ENCODE measurements at places on chromosomes 4 and X.

GRCh38 chrX:97230948-97231347, 347.2 kb downstream of the RPA4 start:
- no peak for DNase-seq

DNA sequence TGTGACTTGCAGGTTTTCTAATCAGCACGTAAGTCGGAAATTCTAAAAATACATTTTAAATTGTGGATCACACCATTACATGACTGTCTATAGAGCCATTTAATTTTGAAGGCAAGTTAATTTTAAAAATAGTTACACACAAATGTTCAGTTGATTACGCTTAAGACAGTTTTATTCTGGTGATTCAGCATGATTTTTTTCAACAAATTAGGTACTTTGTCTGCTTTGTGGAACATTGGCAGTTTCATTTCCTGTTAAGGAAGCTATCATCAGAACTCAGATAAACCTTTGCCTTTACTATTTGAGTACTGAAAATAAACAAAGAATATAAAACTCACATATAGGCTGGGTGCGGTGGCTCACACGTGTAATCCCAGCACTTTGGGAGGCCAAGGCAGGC, 19.5 kb downstream of the SAT1 start:
- no peak for DNase-seq

GRCh38 chr4:81085291-81085690, 54.8 kb downstream of the BMP3 start:
- DNase-seq = no peak

DNA sequence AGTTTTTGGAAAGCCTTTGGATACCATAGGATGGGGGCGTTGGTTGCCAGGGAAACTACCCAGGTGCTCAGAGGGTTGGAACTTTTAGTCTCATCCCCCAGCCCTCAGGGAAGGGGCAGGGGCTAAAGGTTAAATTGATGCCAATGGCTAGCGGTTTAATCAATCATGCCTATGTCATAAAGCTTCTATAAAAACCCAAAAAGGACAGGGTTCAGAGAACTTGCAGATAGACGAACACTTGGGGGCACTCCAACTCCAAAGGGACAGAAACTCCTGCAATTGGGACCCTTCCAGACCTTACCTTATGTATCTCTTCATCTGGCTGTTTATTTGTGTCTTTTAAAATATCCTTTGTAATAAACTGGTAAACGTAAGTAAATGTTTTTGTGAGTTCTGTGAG, 30.0 kb upstream of the GPR173 start:
- DNase-seq = no peak

DNA sequence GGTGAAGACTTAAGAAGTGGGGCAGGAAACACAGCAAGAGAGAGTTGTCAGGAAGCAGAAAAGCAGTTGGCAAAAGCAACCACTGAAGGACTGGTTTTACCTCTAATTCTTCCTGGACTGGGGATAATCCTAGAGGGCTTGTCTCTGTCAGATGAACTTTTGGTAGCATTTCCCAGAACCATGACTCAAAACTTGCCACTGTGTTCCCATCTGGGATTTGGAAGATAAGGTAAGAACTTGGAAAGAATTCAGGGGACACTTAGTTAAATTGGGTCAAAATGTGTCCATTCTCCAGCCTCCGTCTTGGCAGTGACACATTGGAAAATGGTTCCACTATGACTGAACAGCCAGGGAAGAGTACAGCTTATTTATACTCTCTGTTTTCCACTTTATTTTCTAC, 55.7 kb downstream of the CD38 start:
- no peak for DNase-seq

DNA sequence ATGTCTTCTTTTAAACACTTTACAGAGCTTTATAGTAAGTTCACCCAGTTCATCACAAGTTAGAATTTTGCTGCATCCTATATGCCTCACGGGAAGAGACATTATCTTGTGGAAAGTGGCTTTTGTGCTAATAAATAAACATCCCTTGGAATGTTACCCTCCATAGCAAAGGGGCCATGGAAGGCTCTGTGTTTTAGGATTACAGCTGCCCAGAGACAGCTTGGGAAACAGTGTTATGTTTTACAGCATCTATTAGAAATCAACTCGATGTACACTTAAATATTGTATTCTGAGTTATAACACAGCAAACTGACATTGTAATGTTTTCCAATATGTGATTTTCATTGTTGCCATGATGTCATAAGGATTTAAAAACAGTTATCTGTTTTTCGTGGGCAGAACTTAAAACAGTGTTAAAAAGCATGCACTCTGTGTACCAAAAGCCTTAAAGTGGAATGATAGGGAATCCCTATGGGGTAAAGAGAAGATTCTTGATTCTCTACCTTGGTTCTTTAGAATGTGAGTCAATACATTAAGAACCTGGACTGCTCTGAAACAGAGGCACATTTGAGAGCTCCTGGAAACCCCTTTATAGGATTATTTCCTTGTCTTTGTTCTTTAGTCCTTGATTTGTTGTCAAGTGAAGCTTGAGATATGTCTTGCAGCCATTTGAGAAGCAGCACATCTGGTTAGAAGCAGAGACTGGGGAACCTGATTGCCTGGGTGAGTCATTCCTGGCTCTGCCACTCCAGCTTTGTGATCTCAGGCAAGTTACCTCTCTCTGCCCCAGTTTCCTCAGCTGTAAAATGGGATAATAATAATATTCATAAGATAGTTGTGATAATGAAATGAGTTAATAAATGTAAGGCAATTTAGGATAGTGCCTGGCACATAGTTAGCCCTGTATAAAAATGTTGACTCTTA, 41.6 kb downstream of the ARHGAP10 start:
- no peak for DNase-seq

GRCh38 chr4:108700081-108700757, 49.8 kb downstream of the OSTC start:
- no peak for DNase-seq

GRCh38 chr4:22515145-22515887, 550 bp downstream of the ADGRA3 start:
- no peak for DNase-seq

GRCh38 chr4:47010912-47011446, 17.6 kb upstream of the GABRA4 start:
- no peak for DNase-seq

DNA sequence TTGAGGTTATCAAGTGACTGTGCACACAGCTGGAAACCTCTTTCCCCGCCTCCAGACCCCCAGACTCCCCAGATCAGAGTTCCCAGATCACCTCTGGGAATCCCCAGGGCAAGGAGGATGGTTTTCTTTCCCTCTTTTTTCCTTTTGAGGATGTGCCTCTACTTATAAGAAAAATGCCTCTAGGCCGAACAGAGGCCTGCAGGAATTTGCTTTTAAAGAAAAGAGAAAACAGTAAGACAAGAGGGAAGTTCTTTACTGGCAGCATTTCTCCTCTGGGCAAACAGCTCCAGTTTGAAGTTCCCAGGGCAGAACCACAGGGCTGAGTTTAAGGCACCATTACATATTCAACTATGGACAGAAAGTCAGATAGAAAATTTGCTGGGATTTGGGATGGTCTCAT, 837.9 kb upstream of the LCORL start:
- no peak for DNase-seq

- DNase-seq = peak; percentile 83
Measured at GRCh38 chrX:85243761-85244449, at the start of the genes SATL1 and ZNF711. SATL1 (minus strand) TSS chrX:85243779; CDS start chrX:85108968, 134,811 bp downstream. ZNF711 (plus strand) TSS chrX:85243991; CDS start chrX:85247573, 3,582 bp downstream.

DNA sequence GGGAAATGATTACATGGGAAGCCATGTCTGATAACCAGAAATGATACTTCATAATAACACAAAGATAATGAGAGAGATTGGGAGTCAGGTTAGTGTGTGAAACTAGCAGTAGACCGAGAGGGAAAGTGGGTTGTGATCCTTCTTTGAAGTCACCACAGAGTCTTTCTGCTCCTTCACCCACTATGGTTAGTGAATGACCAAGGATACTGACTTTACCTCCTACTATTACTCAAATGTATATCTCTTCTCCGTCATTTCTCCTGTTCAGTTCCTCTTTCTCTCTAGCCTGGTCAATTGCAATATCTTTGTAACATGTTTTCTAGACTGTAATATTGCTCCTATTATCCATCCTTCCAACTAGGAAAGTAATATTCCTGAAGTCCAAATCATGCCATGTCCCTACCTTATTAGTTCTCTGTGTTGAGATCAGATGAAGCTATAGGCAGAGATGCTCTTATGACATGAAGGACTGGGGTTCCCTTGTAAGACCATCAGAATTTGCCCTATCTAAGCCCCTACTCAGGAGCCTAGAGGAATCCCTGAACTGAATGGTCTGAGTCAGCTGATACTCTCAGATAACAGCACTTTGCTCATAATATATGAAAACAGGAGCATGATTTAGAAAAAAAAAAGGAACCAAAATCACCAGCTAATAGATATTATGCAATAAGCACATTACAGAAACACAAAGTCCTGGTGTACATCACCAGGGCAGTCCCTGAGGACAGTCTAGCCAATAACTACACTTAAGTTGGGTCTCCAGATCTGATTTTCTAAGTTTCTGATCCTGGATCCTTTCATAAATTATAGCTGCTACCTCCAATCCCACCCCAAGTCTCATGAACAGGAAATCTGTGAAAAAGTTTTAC, 81.2 kb downstream of the SHROOM3 start:
- DNase-seq = no peak

DNA sequence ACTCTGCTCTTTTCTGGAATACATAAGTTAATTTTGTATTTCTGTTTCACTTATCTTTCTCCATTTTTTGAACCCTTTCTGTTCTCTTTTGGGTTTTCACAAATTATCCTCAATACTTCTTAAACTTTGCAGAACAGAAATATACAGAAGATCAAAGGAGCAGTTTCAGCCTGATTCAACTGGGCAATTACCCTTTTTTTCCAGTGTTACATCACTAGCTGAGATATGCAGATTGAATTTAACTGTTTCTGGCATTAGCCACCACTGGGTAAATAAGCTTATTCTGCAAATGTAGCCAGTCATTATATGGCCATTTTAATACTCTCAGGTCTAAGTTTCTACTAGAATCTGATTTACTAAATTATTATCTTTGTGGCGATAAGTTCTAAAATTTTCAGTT, 66.9 kb upstream of the GRID2 start:
- DNase-seq = no peak

- DNase-seq = no peak
Measured at GRCh38 chr4:51958199-51958968, 61.8 kb downstream of the LRRC66 start.

- peak; percentile 29 for DNase-seq
Measured at GRCh38 chr4:91064157-91064853, 937.1 kb downstream of the CCSER1 start.

DNA sequence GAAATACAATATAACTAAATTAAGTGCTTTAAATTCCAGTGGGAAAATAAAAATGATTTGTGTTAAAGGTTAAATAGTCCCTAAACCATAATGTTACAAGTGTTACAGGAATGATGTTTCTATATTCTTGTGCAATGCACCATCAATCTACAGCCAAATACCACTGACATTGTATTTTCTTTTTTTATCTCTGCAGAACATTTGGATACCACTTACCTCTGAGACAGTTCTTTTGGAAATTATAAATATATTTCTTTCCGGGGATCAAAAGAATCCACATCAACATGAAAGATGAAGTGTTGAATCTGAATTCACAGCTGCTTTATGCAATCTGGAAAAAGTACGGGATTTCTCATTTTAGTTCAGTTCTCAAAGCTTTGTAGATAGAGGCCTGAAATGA, 518.3 kb upstream of the AGA start:
- DNase-seq = no peak

- DNase-seq = no peak
Measured at GRCh38 chrX:136387951-136388502, 87.3 kb downstream of the ADGRG4 start.

DNA sequence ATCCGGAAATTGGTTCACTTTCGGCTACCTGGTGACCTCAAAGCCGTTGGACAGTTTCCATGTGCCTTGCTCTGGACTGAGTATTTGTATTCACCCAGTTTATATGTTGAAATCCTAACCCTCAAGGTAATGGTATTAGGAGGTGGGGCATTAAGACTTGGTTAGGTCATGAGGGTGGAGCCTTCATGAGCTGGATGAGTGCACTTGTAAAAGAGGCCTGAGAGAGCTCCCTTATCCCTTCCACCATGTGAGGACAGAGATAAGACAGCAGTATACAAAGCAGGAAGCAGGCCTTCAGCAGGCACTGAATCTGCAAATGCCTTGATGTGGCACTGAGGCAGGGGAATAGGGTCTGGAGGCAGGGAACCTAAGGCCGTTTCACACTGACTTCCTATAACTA, 5.3 kb upstream of the OPHN1 start:
- no peak for DNase-seq

DNA sequence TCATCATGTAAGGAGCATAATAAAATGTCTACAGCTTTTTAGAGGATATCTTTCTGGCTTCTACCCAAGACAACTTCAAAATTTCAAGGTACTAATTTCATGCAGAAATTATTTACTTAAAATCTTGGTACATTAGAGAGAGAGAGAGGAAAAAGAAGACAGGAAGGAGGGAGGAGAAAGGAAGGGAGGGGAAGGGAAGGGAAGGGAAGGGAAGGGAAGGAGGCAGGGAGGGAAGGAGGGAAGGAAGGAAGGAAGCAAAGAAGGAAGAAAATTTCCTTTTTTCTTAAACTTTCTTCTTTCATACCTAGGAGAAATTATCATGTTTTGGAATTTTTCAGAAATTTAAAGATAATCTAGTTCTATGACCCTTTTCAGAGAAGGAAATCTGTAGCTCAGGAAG, 61.8 kb downstream of the HS3ST1 start:
- no peak for DNase-seq

DNA sequence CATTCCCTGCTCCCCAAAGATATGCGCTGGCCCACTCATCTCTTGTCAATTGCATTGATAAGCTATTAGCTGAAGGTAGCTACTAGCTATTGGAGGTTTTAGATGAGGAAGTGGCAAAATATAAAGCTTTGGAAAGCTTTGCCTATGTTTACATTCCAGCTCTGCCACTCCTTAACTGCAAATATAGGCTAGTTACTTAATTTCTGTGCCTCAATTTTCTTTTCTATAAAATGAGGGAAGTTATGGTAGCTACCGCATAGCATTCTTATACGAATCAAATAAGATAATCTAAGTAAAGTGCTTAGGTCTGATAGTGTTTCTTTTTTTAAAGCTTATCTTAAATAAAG, 47.7 kb upstream of the RASGEF1B start:
- DNase-seq = no peak

DNA sequence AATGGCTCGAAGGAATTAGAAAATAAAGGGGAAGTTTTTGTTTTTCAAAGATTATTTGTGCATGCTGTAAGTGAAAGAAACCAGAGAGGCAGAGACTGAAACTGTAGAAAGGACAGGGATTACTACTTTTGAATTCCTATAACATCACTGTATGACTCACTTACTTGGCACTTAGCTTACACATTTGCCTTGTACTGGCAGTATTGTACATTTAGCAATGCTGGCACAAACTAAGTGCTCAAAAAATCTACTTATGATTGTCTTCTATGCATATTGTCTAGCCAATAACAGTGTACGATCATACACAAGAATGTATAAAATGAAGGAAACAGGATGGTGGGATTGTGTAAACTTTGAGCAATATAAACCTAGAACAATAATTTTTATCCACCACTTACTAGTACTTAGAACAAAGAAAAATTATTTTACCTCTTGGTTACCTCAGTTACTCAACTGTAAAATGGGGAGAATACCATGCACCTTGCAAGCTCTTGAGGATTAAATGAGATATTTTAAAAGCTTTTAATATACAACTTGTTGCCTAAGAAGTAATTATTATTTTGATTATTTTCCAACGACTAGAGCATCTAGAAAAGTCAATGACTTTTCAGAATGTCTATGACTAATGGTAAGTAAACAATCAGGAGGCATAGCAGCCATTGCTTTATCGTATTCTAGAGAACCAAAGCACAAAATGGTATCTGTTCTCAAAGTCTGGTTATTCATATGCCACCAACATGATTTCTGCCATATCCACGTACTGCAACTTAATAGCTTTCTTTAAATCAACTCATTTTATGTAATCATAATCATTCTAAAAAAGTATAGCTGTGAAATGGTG, 4.7 kb downstream of the FAM120C start:
- DNase-seq = no peak

GRCh38 chr4:101191302-101192098, 155.8 kb downstream of the PPP3CA start:
- DNase-seq = no peak
